ENCODE measurements at places on chromosomes 12 and 14.

- no peak for DNase-seq
Observed at GRCh38 chr12:31588976-31589375, 2.0 kb downstream of the DENND5B start.

- no peak for DNase-seq
Observed at GRCh38 chr14:60220084-60220483, 28.9 kb upstream of the PPM1A start.

DNA sequence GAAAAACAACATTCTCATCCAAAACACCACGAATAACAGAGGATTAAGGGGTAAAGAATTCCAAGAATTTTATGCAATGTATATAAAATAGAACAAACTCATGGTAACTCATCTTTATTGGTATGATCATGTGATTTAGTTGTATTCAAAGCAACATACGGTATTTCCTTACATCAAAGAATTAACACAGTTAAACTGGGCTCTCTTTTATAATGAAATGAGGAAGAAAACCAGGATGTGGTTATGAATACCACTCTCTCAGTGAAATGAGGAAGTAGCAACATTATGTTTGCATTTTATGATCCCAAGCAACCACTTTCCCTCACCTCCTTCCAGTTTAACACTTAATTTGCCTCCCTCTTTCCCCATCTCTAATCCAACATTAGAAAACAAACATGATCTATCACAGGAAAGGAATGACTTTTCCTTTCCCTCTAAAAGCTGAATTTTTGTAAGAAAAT is 22.9 kb downstream of the SPTLC2 start:
- DNase-seq = no peak

- DNase-seq = no peak
Observed at GRCh38 chr12:131564845-131565244, 146.0 kb upstream of the SFSWAP start.

DNA sequence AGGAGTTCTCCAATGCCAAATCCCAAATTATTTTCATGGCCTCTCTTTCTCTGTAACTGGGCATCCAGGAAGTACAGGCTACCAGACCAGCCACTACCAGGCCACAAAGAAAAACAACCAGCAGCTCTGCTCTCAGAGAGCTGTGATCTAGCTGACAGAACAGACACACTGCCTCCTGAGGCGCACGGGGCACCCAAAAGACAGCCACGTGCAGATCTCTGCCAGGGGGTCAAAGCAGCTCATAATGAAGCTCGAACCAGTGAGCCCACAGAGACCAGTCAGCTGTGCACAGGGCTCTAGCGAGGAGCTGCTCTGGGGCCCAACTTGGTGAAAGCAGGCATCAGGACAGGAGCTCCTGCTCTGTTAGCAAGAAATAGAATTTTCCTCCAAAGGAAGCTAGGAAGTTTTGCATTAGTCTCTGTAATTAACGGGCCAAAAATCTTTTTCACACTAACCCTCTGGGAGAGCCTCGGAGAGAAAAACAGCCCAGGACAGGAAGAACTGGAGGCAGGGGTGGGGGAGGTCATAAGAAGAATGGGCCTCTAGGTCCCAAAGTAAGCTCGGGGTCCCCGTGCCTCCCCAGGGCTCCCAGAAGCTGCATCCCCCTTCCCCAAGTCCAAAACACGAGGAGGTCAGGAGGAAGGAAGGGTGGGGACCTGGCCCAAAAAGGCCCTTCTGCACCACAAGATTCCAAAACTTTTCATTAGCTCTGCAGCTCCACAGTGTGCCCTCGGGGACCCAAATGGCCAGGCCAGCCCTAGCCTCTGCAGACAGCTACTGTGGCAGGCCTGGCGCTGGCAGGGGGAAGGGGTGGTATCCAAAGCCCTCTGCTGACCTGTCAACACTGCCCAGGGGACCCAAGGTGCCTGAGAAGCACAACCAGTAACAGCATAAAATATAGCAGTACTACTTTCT is 30.2 kb downstream of the ACTN1 start:
- no peak for DNase-seq

DNA sequence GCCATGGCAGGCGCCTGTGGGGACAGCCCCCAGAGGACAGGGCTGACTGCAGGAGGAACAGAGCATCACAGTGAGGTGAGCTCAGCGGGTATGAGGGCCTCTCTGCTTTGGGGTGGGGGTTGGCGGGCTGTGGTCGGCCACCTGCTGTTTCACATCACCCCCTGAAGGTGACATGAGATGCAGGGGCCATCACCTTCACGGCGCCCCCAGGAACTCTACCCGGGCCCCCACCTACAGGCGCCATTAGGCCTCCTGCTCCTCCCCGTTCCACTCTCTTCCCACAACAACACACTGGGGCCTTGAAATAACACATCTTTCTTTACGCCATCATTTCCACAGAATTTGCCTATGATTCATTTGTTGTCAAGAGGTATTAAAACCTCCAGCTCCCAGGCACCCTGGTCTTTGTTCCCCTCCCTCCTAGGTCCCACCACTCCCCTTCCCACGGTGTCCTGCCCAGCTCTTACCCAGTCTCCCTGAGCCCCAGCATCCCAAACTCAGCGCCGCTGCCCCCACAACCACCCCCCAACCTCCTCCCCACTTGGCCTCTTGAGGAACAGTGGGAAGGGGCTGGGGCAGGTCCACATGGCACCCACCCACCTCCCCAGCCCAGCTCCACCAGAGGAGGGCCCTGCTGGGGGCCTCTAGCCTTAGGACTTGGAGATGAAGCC is 12.7 kb upstream of the HDAC7 start:
- peak; percentile 40 for DNase-seq

- no peak for DNase-seq
Observed at GRCh38 chr12:109710747-109711595, 2.7 kb upstream of the FAM222A start.

- DNase-seq = no peak
Observed at GRCh38 chr14:58836303-58836974, 198.7 kb downstream of the DACT1 start.

DNA sequence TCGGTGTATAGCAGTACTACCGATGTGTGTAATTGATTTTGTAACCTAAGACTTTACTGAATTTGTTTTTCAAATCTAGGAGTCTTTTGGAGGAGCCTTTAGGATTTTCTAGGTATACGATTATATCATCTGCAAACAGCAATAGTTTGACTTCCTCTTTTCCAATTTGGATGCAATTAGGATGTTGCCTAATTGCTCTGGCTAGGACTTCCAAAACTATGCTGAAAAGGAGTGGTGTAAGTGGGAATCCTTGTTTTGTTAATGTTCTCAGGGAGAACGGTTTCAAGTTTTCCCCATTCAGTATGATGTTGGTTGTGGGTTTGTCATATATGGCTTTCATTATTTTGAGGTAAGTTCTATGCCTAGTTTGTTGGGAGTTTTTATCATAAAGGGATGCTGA is 171.6 kb upstream of the PDE3A start:
- DNase-seq = no peak

GRCh38 chr12:70733385-70733784 is 96.2 kb upstream of the PTPRB start:
- no peak for DNase-seq

DNA sequence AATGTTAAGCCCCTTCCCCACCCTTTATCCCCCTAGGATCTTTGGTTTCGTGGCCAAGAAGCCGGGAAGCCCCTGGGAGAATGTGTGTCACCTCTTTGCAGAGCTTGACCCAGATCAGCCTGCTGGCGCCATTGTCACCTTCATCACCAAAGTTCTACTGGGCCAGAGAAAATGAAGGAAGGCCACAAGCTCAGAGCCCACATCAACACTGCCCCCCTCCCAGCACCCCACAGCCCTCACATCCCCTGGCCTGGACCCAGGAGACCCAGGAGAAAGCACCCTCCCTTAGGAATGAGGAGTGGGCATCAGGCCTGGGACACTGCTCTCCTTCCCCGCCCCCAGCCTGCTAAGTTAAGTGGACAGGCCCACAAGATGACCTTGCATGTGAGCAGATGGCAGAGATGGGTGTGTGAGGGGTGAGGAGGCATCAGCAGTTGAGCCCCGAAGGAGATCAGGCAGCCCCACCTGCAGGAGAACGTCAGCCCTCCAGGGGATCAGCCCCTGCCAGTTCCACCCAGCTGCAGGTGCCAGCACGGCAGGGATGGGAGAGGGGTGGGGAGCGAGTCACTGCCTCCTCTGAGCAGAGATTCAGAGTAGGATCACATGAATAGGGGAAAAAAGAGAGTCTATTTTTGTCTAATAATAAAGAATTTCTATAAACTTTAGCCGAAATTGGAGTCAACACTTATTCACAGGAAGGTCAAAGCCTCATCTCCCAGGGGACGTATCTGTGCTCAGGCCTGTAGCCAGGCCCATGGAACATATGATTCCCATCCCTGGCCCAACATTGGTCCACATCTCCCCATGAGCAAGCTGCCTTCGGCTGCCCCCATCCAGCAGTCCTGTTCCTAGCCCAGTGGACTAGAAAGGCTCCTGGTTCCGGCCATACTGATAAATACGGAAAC is 14.1 kb downstream of the TNS2 start:
- DNase-seq = no peak

DNA sequence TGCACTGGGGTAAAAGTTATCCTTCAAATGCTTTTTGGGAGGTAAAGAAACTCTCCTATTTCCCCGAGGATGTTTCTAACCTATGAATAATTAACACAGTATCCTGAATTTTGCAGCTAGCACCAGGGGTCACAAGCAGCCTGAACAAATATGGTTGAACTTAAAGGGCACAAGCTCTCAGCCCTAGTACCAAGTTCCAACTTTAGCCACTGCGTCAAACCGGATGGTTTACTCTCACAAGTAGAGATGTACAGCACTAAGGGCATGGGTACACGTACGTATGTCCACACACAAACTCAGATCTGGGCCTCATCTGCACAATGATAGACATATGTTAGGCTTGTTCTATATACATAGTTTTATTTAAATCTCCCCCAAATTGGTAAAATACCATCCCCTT is 4.7 kb downstream of the CCDC88C start:
- no peak for DNase-seq

DNA sequence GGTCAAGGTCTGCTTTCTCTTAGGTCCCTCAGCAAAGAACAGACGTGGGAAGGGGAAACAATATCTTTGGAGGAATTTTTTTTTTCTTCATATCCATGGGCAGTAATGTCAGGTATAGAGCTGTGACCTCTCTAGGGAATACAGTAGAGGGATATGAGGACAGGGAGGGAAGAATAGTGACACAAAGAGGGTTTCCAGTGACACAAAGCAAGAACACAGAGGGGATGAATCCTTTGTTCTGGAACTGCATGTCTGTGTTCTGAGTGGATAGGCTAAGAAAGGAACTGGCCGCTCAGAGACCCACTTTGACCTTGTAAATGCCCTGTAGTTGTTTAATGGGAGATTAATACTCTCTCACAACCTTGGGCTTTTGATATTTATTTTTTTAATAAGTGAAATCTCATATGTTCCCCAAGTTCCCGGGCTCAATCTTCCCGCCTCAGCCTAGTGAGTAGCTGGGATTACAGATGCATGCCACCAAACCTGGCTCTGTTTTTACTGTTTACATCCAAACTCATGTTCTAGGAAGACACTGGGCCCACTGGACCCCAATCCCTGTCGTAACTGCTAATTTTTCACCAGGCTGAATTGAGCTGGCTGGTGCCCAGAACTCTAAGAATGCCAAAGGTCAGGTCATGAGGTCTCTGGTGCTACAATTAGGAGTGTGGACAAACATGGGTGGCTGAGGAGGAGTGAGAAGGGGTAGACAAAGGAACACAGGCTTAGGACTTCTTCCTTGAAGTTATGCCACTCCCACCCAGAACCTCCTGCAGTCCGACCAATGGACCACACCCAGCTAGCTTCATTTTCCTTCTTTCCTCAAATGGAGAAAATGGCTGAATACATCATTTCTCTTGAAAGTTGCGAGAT is 9.1 kb upstream of the PLEKHH1 start:
- DNase-seq = no peak

DNA sequence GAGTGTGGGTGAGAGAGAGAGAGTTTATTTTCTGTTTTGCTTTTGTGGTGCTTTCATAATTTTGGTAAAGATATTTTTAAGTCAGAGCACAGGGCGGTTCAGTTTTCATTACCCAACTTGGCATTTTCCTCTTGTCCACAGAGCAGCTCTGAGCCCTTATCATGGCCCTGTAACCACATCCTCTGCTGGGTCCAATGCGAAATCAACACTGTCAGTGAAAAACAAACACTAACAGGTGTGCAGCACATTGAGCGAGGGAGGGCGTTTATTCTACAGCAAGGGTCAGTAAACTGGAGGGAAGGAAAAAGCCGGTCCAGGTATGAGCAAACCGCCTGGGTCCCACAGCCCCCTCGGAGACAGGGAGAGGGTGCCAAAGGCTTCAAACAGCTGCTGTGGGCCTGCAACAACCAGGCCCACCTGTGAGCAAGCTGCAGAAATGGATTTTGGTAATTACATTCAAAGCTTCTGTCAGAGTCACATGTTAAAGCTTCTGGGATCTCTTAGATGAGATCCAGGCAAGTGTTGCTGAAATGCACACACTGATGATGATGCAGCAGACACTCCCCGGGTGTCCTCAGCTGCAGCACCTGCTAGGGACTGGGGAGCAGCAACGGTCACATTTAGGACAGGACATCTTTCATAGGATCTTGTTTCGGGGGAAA is 132.7 kb upstream of the DYRK2 start:
- DNase-seq = peak; percentile 19

- no peak for DNase-seq
Observed at GRCh38 chr14:67551940-67552339, 18.9 kb downstream of the PLEKHH1 start.

DNA sequence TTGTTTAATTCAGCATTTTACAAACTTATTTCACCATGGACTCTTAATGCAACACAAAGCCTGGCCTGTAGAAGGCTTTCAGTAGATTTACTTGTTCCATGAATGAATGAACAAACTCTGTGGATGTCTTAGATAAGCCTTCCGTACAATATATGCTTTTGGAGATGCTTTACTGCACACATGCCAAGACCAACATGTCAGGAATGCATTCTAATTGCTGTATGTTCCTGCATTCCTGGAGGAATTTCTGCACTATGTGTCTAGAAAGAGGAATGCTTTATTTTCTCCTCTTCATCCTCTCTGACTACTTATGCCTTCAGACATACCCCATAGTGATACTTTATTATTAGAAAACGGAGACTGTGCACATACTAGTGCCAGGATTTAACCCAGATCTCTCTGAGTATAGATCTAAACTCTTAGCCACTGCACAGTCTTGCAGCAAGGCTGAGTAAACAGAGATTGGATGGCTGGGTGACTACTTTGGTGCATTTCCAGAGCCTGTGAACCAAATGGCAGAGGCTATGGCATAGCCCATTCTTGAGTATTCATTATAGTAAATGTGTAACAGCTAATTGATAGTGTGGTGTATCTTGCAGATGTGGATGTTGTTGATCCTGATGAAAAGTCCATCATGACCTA is 108.2 kb downstream of the SYNE2 start:
- DNase-seq = no peak

DNA sequence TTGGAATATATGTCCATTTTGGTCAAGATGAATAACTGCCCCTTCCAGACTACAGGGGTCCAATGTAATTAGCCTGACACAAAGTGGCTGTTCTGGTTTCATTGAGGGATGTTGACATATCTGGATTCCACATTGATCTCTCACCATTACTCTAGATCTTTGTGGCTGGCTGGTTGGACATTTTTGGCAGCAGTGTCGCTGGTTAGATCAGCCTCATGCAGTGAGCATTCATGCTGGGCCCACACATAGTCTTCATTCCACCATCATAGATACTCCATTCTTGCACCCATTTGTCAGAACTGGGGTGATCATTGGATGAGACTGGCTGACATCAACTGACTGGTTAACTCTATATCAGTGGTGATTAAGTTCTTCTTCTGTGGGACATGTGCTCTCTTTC is 74.4 kb downstream of the MGST1 start:
- DNase-seq = no peak
